ENCODE measurements at places on chromosomes 4 and X.

- DNase-seq, result no peak
Observed at GRCh38 chr4:40579983-40580382, 49.7 kb downstream of the RBM47 start.

- DNase-seq, result no peak
Observed at GRCh38 chr4:25908491-25908901, 5.5 kb upstream of the SMIM20 start.

- DNase-seq, result no peak
Observed at GRCh38 chr4:53314252-53314651, 51.6 kb downstream of the SCFD2 start.

DNA sequence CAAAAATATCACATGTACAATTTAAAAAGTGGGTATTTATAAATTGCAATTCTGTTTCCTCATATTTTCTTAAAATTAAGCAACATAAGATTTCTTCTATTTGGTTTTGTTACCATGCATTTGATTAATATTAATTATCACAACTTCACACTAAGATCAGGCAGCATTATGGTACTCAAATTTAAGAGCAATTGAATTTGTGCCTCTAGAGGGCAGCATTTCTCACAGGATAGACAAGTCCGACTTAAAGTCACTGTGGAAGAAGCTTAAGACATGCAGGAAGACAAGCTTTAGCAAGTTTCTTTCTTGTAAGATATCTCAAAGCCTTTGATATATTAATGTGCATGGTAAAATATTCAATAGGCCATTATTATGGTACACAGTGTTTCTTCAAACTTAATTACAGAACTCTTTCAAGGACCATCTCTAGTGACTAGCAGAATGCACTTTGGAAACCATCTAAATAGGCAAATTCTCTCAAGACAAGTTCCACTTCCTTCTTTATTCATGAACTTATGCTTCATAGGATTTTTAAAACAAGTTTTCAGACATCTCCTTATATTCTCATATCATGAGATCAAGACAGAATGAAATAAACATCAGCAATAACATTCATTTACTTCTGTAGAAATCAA, 35.0 kb downstream of the FBXW7 start:
- no peak for DNase-seq

DNA sequence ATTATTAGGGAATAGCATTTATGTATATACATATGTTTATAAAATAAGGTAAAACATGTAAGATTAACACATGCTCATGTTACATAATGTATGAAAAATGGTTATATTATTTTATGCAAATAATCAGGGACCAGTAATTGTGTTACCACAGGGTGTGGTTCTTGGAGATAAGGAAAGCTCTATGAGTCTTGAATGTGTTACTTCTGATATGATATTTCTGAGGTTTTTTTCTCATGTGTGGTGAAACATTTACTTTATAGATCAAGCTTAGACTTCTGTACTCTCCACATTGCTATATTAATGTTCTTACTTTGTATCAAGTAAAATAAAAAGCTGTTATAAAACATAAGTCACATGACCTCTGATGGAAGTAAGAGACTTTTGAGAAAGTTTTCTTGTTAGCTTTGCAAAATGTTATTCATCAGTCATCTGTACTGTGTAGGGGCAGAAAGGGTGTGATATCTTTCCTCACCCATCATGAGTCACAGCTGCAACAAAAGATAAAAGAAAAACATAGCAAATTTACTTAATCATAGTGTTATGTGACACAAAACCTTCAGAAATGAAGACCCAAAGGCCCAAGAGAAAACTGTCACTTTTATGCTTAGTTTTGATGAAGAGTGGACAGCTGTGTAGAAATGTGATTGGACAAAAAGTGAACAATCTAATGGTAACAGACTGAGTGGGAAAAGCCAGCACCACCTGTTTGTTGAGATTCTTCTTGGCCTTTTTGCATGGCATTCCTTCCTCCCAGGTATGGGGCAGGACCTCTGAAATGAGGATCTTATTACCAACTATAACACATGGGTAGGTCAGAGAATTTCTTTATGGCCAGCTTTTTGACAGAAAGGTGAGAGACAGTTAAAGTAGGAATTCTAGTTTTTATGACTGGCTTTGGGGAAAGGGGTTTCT, 632.3 kb downstream of the PDHA2 start:
- DNase-seq, result no peak

- DNase-seq, result no peak
Observed at GRCh38 chrX:18575744-18576143, 96.2 kb downstream of the RS1 start.

DNA sequence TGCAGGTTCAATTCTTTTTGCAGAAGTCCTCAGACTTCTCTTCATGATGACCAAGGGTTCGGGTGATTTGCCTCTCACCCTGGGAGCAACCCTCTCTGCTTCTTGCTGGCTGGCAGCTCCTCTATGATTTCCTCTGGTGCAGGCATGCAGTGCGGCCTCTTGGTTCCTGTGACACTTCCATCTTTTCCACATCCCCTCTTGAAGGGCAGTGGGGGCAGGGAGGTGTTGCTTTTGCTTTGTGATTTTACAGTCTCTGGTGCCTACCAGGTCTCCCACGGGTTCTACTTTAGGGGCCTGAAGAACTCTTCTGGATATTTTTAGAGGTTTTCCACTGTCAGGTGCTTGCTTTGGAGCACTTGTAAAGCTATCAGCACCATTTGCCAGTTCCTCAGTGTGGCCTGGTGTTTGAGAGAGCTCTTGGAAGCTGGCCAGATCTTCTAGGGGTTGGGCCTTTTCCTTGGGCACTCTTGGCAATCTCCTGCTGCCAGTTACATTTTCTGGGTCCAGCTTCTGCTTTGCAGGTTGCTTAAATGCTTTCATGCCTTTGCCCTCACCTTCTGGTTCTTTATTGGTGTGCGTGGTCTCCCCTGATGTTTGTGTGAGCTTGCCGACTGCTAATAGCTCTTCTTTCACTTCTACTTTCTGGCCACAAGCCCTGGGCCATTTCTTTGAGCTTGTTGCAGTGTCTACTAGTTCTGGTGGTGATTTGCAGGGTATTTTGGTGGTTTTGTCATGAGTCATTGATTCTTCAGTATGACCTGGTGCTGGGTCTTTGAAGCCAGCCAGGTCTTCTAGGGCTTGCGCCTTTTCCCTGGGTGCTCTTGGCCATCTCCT, 11.5 kb upstream of the CHST7 start:
- DNase-seq, result no peak
